ENCODE measurements at places on chromosomes 2 and 18.
A peak's percentile ranks its signal among the peaks of the same experiment; 100 is the strongest.

- peak; percentile 9 for DNase-seq
These were observed 8.1 kb upstream of the TYMS start for GRCh38 chr18:649341-649740.

DNA sequence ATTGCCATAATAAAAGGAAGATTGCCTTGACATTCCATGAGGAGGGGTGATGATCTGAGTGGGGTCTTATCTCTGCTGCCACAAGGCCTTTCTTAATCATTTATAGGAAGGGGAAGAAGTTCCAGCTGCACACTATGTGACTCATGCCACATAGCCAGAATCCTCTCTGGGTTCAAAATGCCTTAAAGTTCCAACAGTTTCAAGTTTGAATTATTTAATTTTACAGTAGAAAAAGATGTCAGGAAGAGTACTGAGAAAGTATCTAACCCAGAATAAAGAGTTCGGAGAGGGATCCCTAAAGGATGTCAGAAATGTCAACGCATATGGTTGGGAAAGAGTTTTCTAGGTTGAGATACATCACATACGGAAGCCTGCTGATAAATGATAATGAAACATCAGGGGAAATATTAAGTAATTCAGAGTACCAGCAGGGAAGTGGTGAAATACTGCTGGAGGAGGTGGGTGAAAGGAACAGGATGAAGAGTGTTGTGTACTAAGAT lies 999.9 kb downstream of the TSN start:
- DNase-seq, result no peak

DNA sequence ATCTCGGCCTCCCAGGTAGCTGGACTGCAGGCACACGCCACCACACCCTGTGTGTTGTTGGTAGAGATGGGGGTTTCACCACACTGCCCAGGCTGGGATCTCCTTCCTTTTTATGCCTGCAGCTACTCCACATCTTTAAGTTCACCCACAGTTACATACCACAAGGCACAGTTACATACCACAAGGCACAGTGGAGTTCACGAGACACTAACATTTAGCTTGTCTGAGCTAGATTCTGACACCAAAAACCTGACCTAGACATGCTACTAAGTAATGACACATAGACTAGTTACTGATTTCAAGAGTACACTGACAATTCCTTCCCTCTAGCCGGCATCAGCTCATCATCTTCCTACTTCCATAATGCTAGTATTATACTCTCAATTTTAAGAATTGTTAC lies 4.3 kb downstream of the POLR2D start:
- DNase-seq, result no peak

- no peak for DNase-seq
These were observed 45.1 kb downstream of the PRELID3A start for GRCh38 chr18:12452784-12453183.

DNA sequence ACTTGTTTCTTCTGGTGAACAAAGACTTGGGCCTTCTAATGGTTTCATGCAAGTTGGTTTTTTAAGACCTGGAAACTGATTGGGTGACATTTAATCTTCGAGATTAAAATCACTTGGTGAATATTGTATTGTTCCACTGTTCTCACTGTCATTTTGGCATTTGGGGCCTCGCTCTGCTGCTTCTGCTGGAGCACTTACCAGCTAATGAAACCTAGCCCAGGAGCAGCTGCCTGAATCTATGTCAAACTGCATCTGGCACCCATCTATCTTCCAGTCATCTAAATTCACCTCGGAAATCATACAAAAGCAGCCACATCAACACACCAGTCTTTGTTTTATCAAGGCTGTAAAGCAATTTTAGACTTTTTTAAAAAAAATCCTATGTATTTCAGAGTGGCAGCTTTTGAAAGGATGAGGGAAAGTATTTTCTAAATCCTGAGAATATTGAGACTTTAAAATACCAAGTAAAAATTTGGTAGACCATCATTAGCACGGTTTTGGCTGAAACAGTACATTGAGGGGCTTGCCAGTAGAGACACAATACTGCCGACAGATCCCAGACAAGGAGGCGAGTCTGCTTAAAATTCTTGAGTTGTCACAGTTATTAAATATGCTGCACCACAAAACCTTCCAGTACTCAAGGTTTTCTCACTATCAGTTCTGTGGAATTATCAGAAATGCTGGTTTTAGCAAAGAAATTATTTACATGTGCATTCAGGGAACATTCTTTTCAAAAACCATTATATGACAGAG lies 26.1 kb upstream of the SERTAD2 start:
- DNase-seq, result no peak

GRCh38 chr2:238128534-238129001 lies 9.9 kb upstream of the KLHL30 start:
- DNase-seq, result no peak

GRCh38 chr2:69798909-69799526 lies 30.4 kb upstream of the GMCL1 start:
- DNase-seq, result no peak

DNA sequence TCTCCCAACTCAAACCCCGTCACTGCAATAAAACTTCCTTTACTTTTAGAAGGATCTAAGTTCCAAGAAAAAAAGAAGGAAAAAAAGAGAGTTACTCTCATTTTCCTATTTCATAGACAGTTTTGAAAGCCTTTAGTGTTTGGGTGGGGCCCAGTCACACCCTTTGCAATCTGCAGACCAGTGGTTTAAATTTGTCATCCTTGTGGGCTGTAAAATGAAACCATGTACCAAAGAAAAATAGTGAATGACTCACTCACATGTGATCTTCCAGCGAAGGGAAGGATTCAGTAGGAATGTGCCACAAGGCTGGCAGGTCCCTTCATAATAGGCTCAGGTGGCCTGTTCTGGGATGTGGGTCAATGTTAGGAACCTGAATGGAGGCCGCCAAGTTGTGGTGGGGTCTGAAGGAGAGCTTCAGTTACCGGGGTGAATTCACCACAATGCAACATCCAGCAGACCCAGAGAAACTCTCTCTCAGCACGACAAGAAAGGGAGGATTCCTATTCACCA lies 28.3 kb downstream of the ANXA4 start:
- DNase-seq, result peak; percentile 81

DNA sequence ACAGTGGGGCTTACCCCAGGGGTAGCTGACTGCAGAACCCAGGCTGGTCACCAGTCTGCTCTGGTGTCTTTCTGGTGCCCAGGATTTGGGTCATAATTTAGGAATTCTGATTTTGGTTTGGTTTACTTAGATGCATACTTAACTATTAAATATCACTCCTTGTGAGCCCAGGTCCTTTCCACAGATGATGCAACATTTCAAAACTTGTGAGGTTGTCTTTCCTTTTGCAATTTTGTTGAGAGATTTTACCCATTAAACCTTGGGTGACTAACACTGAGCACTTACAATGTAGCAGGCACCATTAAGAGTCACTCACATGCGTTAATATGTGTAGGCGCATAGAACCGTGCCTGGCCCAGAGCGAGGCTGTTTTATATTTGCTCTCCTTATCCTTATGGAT lies 61.8 kb upstream of the RPL31 start:
- no peak for DNase-seq

DNA sequence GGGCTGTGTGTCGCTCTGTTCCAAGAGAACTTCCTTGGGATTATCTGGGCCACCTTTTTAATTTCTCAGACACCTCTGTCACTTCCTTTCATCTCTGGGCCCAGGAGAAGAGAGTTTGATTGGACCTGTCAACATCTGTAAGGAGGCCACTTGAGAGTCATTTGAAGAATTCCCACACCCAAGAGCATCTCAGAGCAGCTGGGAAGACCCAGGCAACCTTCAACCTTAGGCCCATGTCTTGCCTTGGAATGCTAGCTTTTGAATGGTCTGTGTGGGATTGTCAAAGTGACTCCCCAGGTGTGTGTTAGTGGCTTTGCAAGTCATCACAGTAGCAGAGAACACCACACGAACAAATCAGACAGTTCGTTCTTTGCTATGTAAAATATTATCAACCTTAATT lies 280.3 kb downstream of the CYRIA start:
- DNase-seq, result no peak

- no peak for DNase-seq
These were observed 143.3 kb upstream of the CAB39 start for GRCh38 chr2:230569298-230569697.

GRCh38 chr2:44819061-44819460 lies 122.4 kb upstream of the SIX3 start:
- no peak for DNase-seq

- DNase-seq, result no peak
These were observed 75.3 kb downstream of the LRRFIP1 start for GRCh38 chr2:237702441-237703391.

DNA sequence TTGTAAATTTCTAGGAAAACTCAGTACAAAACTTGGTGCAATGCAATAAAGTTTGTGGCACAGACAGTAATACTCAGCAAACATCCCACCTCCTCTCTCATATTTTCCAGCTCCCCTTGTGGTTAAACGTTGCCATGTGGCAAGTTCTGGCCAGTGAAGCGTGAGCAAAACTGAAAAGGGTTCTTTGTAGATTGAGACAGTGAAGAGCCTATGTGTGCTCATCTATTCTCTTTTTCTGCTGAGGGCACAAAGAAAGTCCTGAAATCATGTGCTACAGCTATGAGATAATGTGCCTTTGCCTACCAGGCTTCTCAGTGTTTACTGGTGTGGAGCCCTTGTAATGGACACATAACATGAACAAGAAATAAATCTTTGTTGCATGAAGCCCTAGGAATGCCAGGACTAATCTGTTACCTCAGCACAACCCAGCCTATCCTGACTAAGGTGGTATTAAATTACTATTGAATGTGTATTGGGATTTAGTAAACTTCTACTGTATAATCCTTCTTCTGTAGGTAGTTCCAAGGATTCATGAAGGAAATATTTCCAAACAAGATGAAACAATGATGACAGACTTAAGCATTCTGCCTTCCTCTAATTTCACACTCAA lies 13.0 kb upstream of the TYMS start:
- no peak for DNase-seq

DNA sequence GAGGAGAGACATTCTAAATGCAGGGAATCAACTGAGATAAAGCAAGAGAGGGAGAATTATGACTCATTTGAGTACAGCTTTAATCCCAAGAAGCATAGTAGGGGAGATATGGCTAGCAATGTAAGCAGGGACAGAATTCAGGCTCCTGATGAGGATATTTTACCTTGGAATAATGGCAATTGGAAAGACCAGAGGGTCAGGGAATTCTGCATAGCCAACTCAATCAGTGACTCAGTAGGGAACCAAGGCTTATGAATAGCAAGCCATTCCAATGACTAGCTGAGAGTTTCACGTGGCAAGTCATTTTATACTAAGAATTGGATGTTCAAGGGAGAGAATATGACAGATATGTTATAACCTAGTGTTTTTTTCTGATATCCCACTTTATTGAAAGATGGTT lies 563.8 kb upstream of the NETO1 start:
- peak; percentile 30 for DNase-seq

- DNase-seq, result no peak
These were observed 92.6 kb upstream of the CREB1 start for GRCh38 chr2:207437136-207437523.

GRCh38 chr18:9322744-9323143 lies 11.8 kb upstream of the TWSG1 start:
- no peak for DNase-seq

- peak; percentile 13 for DNase-seq
These were observed 37.5 kb upstream of the ACSL3 start for GRCh38 chr2:222823183-222823930.

DNA sequence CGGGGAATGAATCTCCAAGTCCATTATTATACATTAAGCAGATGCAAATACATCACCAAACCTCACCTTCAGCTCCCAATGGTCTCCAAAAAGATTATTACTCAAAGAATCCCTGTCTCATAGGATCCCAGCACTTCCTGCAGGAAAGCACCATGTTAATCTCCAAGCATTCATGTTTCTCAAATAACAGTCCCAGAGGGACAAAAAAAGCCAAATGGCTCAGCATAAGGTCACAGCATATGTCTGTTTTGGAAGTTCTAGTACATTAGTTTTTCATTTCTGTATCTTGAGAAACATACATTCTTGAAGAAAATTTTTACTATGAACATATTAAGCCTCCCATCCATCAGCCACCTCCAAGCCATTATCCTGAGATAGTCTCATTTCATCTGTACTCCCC lies 103.3 kb downstream of the METTL4 start:
- DNase-seq, result no peak

DNA sequence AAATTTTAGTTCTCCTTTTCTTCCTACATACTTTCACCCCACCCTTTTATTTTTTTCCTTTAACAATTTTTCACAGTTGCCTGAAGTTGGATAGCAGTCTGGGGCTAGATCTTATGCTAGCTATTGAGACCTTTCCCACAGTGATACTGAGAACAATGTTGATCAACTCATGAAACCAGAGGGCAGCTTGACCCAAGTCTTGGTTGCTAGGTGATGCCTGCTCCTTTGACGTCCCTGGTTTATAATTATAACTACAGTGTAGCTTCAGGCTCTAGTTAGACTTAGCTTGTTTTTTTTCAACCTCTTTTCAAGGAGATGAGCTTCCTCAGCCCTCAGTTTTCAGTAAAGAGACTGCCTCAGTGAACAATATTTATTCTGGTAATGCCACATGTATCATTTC lies 648.5 kb downstream of the IRS1 start:
- DNase-seq, result no peak

GRCh38 chr2:135975702-135976101 lies 9.7 kb downstream of the DARS1 start:
- DNase-seq, result no peak

DNA sequence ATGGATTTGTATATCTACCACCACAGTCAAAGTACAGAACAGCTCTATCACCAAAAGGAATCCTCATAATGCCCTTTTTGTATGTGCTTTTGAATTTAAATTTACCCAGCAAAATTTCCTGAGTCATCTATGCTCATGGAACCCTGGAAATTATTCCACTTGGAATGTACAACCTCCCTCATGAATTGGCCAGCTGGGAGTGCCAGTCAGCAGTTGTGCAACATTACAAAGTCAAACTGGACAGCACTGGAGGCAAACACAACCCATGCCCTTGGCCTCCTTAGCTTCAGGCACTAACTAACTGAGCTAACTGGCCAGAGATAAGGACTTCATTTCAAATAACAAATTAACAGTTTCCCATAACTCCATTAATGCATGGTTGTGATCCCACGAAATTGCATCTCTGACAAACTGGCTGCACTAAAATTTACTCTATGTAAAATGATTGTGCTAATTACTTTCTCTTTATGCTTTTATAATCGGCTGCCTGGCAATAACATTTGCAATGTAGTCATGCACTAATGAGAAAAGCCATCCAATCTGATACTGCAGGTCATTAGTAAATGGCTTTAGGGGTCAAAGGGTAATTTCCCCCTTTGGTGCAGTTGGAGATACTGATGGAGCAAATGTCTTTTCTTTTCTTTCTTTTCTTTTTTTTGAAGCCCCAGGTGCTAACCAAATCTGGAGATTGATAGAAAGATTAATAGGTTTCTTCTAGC lies 270.5 kb downstream of the ACTR3 start:
- DNase-seq, result no peak

- no peak for DNase-seq
These were observed 1.5 kb downstream of the ACTR3 start for GRCh38 chr2:113891265-113891959.

- no peak for DNase-seq
These were observed 400.3 kb upstream of the HNRNPA3 start for GRCh38 chr2:176812246-176812775.

DNA sequence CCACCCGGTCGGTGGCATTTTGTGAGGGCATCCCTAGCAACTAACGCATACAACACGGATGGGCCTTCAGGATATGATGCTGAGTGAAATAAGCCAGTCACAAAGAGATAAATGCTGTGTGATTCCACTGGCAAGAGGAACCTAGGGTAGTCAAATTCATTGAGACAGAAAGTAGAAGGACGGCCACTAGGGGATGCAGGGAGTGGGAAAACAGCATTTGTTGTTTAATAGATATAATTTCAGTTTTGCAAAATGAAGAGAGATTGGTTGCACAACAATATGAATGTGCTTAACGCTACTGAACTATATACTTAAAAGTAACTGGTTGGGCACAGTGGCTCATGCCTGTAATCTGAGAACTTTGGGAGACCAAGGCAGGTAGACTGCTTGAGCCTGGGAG lies 112.9 kb downstream of the AFF3 start:
- no peak for DNase-seq

Measured in foreskin fibroblast (primary cell).